ENCODE measurements at places on chromosomes 13 and 19.

- no peak for DNase-seq
- H3K27ac ChIP-seq = no peak overlapping the region
- no peak overlapping the region for H3K4me3 ChIP-seq
- no peaks in the 10 kb centered on the region for H3K27me3 ChIP-seq
Measured at GRCh38 chr13:94236872-94237271, 242.6 kb downstream of the DCT start.

DNA sequence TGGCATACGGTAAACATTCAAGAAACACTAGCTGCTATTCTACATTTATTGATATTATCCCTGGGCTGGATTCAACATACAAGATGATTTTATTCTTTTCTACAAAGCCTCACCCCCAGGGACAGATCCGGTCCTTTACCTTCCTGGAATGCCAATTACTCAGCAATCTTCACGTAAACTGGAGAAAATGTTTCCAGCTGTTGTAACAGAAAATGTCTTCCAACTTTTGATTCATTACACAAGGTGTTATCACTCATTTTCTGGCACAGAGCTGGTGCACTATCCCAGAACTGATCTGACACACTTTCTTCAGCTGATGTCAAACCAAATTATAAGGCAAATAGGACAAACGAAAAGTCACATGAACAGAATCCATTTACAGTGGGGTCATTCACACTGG lies 33.1 kb downstream of the DCLK1 start:
- H3K4me3 ChIP-seq = no peak overlapping the region
- H3K27me3 ChIP-seq = no peaks in the 10 kb centered on the region
- H3K4me1 ChIP-seq = no peaks in the 10 kb centered on the region
- no peaks in the 10 kb centered on the region for H3K36me3 ChIP-seq

GRCh38 chr13:34672631-34673030 lies 269.4 kb upstream of the NBEA start:
- H3K36me3 ChIP-seq = no peaks in the 10 kb centered on the region
- no peaks in the 10 kb centered on the region for H3K4me1 ChIP-seq
- H3K27ac ChIP-seq = no peak overlapping the region

GRCh38 chr19:8243146-8243545 lies 34.0 kb downstream of the CERS4 start:
- H3K27ac ChIP-seq = no peak overlapping the region
- DNase-seq = no peak
- H3K4me3 ChIP-seq = no peak overlapping the region

DNA sequence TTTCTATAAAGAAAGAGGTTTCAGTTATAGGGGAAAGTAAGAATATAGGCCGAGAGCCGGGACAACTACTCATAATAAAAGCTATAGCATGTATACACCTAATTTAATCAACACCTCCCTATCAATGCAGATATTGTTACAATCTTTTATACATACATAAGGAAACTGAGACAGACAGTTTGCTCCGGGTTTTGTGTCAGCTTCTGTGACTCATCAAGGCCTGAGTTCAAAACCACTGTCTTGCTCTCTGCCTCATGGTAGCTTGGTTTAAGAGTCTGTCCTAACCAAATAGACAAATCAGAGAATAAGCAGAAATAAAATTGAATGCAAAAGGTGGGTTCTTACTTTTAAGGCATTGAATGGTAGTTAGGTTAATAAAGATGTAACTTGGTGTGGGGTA lies 222.9 kb downstream of the GGACT start:
- DNase-seq = no peak
- H3K4me1 ChIP-seq = peaks cover 6% of the 10 kb centered on the region
- peaks cover 6% of the 10 kb centered on the region for H3K36me3 ChIP-seq
- no peak overlapping the region for H3K27ac ChIP-seq
- H3K4me3 ChIP-seq = no peak overlapping the region

- H3K27me3 ChIP-seq = peaks cover 4% of the 10 kb centered on the region
- H3K36me3 ChIP-seq = no peaks in the 10 kb centered on the region
- DNase-seq = no peak
- no peak overlapping the region for H3K4me3 ChIP-seq
- H3K4me1 ChIP-seq = peaks cover 16% of the 10 kb centered on the region
Measured at GRCh38 chr13:49587311-49587847, 2.0 kb upstream of the RCBTB1 start.

- no peak for DNase-seq
- no peak overlapping the region for H3K27ac ChIP-seq
- H3K4me3 ChIP-seq = no peak overlapping the region
- H3K36me3 ChIP-seq = no peaks in the 10 kb centered on the region
- H3K4me1 ChIP-seq = peaks cover 17% of the 10 kb centered on the region
- H3K27me3 ChIP-seq = no peaks in the 10 kb centered on the region
Measured at GRCh38 chr19:710767-711166, 2.0 kb downstream of the PALM start.

- no peaks in the 10 kb centered on the region for H3K27me3 ChIP-seq
- H3K4me3 ChIP-seq = no peak overlapping the region
- H3K36me3 ChIP-seq = no peaks in the 10 kb centered on the region
- DNase-seq = peak; percentile 74
- peaks cover 44% of the 10 kb centered on the region for H3K4me1 ChIP-seq
- H3K27ac ChIP-seq = peak overlapping the region; percentile 74
Measured at GRCh38 chr19:46976845-46977320, 42.8 kb upstream of the NPAS1 start.

- DNase-seq = peak; percentile 1
- no peak overlapping the region for H3K27ac ChIP-seq
- H3K4me3 ChIP-seq = no peak overlapping the region
- no peaks in the 10 kb centered on the region for H3K36me3 ChIP-seq
- no peaks in the 10 kb centered on the region for H3K4me1 ChIP-seq
Measured at GRCh38 chr13:113425941-113426590, 27.2 kb downstream of the ADPRHL1 start.

GRCh38 chr19:30552593-30552992 lies 180.4 kb downstream of the ZNF536 start:
- no peaks in the 10 kb centered on the region for H3K36me3 ChIP-seq
- H3K27ac ChIP-seq = no peak overlapping the region
- no peaks in the 10 kb centered on the region for H3K27me3 ChIP-seq
- peaks cover 5% of the 10 kb centered on the region for H3K4me1 ChIP-seq

DNA sequence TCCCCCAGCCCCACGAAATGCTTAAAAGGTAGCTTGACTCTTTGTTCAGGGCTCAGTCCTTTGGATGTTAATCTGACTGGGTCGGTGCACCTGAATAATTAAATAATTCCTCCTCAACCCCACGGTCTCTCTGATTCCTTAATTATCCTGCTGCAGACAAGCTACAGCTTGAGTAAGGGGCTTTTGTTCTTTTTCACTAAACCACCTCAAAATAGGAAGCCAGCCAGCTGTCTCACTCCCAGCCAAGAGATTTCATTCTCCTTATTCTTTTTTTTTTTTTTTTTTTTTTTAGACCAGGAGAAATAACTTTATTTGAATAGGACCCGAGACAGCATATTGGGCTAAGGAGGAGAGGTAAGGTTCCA lies 7.9 kb upstream of the FCGBP start:
- peak; percentile 26 for DNase-seq
- H3K4me3 ChIP-seq = no peak overlapping the region
- H3K27ac ChIP-seq = peak overlapping the region; percentile 34
- H3K27me3 ChIP-seq = no peaks in the 10 kb centered on the region
- H3K36me3 ChIP-seq = no peaks in the 10 kb centered on the region

DNA sequence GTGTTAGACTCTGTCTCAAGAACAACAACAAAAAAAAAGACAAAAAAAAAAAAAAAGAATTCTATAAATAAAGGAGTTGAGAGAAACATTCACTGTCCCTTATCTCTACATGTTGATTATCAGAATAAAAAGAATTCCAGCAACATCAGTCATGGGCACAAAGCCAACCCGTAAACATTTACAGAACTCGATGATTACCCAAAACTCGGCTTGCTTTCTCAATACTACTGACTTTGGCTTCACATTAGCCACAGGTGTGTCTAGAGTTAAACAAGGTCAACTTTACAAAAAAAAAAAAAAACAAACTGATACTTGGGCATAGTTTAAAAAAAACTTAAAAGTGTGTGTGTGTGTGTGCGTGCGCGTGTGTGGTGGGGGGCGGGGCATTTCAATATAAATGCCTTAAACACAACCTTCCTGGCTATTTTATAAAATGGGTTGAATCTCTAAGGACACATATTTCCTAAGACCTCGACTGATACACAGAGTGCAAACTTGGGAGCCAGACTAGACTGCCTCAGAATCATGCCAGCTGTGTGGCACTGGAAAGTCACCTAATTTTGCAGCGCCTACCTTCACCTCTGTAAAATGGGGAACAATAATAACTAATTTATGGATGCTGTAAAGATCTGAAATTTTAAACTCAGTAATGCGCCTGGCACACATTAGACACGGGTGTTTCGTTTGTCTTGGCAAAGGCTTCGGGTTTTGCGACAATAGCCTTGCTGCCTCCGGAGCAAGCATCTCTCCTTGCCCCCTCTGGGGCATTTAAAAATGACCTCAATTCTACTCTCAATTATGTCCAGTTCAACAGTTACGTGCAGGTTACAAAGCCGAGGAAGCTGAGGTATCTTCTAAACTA lies 922 bp downstream of the EBPL start:
- H3K27me3 ChIP-seq = peaks cover 3% of the 10 kb centered on the region
- peak overlapping the region; percentile 59 for H3K4me3 ChIP-seq
- H3K36me3 ChIP-seq = no peaks in the 10 kb centered on the region
- H3K4me1 ChIP-seq = no peaks in the 10 kb centered on the region

DNA sequence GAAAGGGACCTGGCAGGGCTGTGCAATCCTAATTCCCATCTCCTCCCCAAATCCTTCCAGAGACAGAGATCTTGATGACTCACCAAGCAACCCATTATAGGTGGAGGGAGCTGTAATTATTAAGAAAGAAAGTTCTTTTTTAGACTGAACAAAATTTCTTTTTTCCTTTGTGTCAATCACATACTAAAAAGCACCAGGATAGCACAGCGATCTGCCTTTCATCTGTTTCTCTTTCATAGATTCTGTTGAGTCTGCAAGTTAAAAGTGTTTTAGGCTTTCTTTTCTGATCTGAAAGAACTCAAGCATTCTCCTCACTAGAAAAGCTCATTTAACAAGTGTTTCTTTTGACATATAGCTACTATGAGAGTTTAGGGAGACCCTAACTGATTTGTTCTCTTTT lies 222.8 kb downstream of the DCT start:
- no peaks in the 10 kb centered on the region for H3K36me3 ChIP-seq
- H3K4me3 ChIP-seq = no peak overlapping the region
- no peak overlapping the region for H3K27ac ChIP-seq
- no peak for DNase-seq
- H3K4me1 ChIP-seq = no peaks in the 10 kb centered on the region

- H3K27ac ChIP-seq = no peak overlapping the region
- H3K4me1 ChIP-seq = peaks cover 17% of the 10 kb centered on the region
Measured at GRCh38 chr13:112761701-112762689, 72.2 kb downstream of the ATP11A start.

DNA sequence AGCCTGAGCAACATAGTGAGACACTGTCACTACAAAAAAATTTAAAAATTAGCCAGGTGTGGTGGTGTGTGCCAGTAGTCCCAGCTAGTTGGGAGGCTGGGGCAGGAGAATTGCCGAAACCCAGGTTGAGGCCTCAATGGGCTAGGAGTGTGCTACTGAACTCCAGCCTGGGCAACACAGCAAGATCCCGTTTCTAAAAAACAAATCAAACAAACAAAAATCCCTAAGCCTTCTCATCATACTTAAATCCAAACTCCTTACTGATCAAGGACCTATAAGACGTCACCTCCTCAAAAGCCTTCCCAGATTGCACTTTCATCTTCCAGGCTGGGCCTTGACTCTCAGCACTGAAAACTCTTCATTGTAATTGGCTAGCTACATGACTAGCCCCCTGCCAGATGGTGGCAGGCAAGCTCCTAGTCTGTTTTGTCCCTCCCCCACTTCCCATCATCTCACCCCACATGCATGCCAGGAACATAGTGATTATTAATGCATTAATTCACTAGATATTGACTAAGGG lies 17.5 kb upstream of the NANOS3 start:
- DNase-seq = no peak
- H3K4me3 ChIP-seq = no peak overlapping the region
- H3K4me1 ChIP-seq = peaks cover 6% of the 10 kb centered on the region
- no peaks in the 10 kb centered on the region for H3K36me3 ChIP-seq

DNA sequence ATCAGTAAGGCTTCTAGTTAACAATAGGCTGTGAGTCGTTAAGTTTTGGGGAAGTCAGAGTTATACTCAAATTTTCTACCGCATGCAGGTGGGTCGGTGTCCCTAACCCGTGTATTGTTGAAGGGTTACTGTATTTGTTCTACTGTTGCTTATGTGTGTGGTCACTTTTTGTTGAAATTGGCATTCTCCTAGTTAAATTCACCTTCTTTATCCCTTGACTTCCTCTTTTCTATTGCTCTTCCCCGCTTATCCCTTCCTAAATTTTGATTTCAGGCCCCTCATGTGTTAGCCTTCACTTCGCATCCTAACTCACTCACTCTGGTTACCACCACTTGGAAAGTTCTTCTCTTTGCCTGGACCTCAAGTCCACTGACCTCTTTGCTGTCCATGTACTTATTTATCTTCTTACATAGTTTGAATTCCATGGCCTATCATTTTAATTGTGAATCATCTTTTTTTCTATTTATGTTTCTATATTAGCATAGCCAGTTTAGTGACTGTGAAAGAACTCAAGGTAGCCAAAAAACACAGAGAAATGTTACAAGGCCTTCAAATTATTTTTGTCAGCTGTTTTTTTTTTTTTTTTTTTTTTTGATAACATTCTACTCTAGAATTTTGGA lies 52.9 kb downstream of the NDFIP2 start:
- DNase-seq = no peak
- H3K27me3 ChIP-seq = no peaks in the 10 kb centered on the region
- H3K27ac ChIP-seq = no peak overlapping the region
- no peak overlapping the region for H3K4me3 ChIP-seq

DNA sequence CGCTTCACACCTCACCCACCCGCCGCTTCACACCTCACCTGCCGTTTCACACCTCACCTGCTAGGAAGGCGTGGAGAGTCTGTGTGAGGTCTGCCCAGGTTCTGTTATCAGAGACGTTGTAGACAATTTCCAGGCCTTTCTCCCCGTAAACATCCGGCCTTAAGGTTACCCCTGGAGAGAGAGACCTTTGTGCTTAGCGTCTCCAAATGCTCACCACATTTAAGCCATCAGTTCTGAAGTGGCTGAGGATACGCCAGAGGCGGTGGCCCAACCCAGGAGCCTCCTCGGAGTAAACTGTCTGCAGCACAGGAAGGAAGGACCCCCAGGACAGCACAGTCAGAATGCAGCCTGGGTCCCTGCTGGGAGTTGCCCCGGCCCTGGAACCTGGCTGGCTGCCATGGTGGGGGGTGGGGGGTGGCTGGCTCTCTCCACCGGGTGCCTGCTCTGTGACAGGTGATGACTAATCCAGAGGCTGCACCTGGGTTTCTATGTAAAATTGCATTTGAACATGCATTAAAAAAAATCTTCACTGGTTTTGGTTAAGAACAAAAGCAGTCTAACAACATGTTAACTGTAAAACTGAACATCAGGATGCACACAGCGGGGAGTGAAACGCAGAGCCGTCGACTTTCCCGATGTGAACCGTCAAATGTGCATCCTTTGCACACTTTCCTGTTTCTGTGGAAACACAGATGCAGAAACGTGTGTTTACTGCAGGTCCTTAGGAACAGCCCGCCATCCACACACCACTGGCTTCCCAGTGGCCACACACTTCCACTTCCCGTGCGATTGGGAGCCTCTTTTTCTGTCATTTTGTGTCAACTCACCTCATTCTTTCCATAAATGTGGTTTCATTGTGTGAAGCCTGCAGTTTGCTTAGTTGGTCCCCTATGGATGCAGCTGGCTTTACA lies 4.5 kb downstream of the ATP4B start:
- DNase-seq = no peak
- no peaks in the 10 kb centered on the region for H3K4me1 ChIP-seq
- H3K4me3 ChIP-seq = no peak overlapping the region
- no peak overlapping the region for H3K27ac ChIP-seq
- no peaks in the 10 kb centered on the region for H3K27me3 ChIP-seq
- H3K36me3 ChIP-seq = no peaks in the 10 kb centered on the region

GRCh38 chr13:27977476-27978300 lies 8.6 kb upstream of the CDX2 start:
- H3K36me3 ChIP-seq = no peaks in the 10 kb centered on the region
- no peak overlapping the region for H3K27ac ChIP-seq
- H3K4me3 ChIP-seq = peak overlapping the region; percentile 26
- peaks cover 100% of the 10 kb centered on the region for H3K27me3 ChIP-seq
- peak; percentile 77 for DNase-seq
